ENCODE measurements at places on chromosomes 13 and 19.
A peak's percentile ranks its signal among the peaks of the same experiment; 100 is the strongest.

GRCh38 chr13:79455331-79455730 is 25.6 kb upstream of the NDFIP2 start:
- peak; percentile 24 for DNase-seq

DNA sequence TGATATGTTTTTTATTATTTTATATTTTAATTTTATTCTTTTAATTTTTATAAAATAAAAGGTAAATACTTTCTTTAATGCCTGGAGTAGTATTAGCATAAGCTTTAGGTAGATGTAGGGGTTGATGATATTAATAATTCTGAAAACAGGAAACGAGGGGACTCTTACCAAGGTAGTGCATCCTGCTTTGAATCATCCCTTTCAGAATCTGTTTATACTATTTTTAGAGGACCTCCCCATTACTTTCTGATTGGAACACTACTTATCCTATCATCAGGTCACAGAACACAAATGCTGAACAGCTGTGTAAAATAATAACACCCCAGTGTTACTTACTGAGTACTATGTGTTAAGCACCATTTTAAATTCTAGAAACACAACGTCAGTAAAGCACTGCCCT is 27.3 kb downstream of the COG6 start:
- DNase-seq, result no peak

DNA sequence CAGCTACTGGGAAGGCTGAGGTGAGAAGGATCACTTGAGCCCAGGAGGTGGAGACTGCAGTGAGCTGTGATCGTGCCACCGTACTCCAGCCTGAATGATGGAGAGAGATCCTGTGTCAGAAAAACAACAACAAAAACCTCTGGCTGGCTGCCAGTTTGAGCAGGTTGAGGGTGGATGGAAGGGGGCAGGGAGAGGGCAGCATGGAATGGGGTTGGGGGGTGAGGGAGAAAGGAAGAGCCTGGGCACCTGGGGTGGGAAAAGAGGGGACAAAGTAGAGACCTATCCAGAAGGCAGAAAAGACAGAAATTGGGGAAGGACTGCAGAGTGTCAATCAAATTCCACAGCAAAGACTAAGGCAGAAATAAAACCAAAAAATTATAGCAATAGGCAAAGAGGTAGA is 4.7 kb downstream of the SLC1A5 start:
- DNase-seq, result no peak

GRCh38 chr19:41570179-41570578 is 5.8 kb upstream of the CEACAM21 start:
- no peak for DNase-seq

DNA sequence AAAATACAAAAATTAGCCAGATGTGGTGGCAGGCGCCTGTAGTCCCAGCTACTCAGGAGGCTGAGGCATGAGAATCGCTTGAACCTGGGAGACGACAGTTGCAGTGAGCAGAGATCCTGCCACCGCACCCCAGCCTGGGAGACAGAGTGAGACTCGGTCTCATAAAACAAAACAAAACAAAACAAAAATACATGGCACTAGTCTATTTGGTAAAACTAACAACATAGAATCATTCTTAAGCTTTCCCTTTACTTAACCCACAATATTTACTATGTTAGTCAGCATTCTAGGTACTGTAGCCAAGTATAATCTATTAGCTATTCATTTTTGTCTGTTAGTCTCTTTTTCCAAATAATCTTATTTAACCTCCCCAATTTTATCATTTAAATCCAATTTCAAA is 1482.8 kb downstream of the SLITRK5 start:
- DNase-seq, result no peak

DNA sequence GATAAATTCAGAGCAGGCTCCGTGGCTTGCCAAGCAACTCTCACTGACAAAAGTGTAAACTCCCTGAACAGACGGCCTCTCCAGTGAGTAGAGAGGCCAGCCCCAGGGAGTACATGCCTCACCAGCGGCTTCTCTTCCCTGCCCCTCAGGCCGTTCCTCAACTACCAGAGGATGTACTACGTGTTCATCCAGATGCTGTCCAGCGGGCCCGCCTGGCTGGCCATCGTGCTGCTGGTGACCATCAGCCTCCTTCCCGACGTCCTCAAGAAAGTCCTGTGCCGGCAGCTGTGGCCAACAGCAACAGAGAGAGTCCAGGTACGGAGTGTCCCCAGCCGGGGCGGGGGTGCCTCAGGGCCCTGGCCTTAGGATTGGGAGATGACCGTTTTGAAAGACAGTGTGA is 93.4 kb upstream of the MCF2L start:
- no peak for DNase-seq

DNA sequence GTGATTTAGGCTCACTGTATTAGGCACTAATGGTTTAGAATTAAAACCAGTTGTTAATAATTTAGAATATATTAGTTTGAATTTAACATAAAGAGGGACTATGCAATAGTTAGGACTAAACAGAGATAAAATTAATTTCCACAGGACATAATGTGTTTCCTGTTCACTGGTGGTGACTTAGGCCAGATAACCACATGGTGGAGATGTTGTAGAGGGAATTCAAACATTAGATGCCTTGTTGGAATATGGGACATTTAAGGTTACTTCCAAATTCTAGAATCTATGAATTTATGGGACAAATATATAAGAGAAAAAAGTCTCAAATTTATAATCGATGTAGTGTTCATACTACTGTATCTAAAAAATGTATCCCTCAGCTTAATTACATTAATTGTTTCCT is 615.5 kb upstream of the KLHL1 start:
- DNase-seq, result no peak

DNA sequence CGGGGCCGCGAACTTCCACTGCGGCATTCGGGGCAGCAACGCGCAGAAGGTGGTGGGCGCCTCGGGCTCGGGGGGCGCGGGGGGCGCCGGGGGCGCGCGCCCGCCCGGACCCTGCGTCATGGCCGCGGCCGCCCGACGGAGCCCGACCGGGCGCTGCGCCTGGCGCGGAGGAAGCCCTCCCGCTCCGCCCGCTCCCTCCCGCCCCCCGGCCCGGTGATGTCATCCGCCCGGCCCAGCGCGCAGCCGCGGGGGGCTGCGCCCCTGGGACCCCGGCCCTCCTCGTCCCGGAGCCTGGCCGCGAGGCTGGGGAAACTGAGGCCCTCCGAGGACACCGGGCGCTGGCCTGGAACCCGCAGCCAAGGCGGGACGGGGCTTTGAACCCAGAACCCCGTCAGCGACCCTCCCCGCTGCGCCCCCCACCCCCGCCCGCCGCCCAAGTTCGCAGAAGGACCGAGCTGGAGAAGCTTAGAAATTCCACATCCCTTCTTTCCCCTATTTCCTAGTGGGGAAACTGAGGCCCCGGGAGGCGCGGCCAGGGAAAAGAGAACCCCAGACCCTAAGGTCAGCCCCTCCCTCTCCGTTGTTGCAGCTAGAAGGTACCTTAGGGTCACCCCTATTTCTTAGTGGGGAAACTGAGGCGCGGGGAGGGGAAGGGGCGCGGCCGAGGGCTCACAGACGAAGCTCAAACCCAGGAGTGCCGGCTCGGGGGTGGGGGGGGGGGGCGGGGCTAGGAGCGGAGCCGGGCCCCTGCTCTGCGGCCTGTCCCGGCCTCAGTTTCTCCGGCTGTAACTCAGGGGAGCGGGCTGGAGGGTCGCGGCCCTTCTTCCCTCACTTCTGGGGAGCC is at the start of gene SHC2:
TSS of gene SHC2 (minus strand) at position 157 of the 844 bp plus-strand sequence. CDS start at position 120, 37 bp downstream.
- no peak for DNase-seq

- no peak for DNase-seq
Observed at GRCh38 chr13:40618581-40619478, 47.6 kb downstream of the FOXO1 start.

DNA sequence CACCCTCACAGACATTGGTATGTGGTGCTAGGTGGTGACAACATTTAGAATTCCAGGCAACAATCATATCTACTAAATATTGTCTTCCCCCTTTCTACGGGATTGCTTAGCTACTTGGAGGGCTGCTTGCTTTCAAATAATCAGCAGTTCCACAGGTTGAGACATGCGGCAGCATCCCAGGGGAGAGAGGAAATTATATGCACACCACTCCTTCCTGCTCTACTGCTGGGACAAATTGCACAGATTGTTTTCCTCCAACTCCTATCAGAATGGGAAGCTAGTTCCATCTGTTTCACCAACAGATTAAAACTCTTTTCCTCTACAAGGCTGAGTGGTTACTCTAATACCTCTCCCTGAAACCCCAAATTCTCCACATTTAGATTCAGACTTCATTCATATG is 275.4 kb downstream of the DNAJC15 start:
- no peak for DNase-seq

GRCh38 chr13:73934771-73935170 is 199.4 kb downstream of the KLF12 start:
- DNase-seq, result no peak

Data from HCEC 1CT (cell line).